Activated CD4-positive, alpha-beta T cell treated with anti-CD3 and anti-CD28 coated beads, Interleukin-2, amount 10 ng/mL, durations not matched to agents 24 days and 14 days (primary cell): ENCODE measurements at places on chromosomes 4 and X. TPM values are rescaled to one million over a fixed set of nuclear protein-coding genes. Genes with fewer than 3 reads are reported as not detected.
A peak's percentile ranks its signal among the peaks of the same experiment; 100 is the strongest.

DNA sequence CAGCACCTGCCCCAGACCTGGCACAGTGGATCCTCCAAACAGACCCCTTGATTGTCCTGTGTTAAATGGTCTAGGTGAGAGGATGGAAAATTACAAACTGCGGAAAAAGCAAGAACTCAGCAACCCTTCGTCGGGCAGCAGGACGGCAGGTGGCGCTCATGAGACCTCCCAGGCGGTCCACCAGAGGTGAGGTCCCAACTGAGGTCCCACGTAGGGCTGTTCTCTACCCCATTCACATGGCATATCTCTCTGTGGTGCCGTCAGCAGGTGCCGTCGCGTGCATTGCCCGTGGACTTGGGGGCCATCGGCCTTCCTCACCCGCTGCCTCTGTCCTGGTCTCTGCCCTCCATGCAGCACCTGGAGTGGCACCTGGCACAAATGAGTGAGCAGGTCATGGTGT, 88.2 kb downstream of the CRMP1 start:
- no peaks in the 10 kb centered on the region for H3K27me3 ChIP-seq
- H3K27ac ChIP-seq: no peak overlapping the region
- H3K36me3 ChIP-seq: no peaks in the 10 kb centered on the region
- H3K4me1 ChIP-seq: no peaks in the 10 kb centered on the region
- no peak for DNase-seq

DNA sequence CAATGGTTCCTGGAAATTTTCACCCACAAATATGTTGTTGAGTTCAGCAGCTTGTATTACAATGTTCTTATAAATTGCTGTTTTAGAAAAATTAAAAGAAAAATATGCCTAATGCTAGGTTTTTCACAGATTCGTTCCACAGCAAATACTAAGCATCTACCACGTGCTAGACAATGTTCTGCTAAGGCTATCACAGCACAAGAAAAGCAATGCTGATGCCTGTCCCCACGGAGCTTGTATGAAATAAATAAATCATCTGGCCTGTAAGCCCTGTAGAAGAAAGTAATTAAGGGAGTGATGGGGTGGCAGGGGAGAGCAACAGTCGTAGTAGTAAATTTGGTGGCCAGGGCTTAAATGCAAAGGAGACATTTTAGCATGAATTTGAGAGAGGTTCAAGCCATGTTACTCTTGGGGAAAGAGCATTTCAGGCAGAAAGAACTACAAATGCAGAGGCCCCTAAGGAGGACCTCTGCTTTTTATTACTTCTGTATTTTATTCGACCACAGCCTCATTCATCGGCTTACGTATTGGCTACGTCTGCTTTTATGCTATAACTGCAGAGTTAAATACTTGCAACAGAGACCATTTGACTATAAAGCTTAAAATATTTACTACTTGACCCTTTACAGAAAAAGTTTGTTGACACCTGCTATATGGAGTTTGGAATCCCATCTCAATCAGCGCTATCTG, 36.3 kb downstream of the ARAP2 start:
- peaks cover 36% of the 10 kb centered on the region for H3K4me1 ChIP-seq
- H3K27me3 ChIP-seq: no peaks in the 10 kb centered on the region
- peaks cover 61% of the 10 kb centered on the region for H3K36me3 ChIP-seq
- H3K4me3 ChIP-seq: peak overlapping the region; percentile 3

GRCh38 chr4:85671120-85671519, 196.2 kb downstream of the ARHGAP24 start:
- no peak overlapping the region for H3K27ac ChIP-seq
- no peaks in the 10 kb centered on the region for H3K4me1 ChIP-seq
- H3K4me3 ChIP-seq: no peak overlapping the region
- no peak for DNase-seq

The AREG gene
- total RNA-seq: 1.4 TPM in 2 replicates

DNA sequence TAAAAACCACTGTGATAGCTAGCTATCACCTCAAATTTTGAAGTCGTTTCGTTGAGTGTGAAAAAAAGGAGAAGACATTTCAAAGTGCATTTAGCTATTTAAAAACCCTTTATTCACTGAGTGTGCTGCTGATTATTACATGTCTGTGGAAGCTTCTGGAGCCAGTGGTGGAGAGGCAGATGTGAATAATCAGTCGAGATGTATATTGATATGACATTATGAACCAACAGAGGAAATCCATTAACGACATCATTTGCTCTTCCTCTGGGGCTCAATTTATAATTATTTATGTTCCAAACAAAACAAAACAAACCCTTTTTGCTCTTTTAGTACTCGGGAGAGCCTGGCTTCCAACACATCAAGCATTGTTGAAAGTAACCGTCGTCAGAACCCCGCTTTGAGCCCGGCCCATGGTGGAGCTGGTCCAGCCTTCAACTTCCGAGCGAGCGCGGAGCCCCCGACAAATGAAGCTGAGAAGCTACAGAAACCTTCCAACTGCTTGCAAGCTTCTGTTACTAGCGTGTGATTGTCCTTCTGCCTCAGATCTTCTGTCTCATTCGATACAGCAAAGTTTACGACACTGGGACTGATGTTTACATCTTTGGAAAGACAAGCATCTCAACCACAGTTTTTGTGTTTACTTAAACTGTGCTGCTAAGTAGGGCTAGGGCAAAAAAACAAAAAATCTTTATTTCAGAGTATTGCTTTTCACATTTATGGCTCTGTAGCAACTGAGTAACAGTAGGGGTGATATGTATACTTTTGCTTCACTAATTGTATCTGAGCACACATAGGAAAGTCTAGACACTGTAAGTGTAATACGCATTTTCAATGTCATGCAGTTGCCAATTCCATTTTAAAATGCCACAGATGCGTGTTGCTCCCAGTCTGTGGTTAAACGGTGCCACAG, 111.9 kb downstream of the STOX2 start:
- H3K36me3 ChIP-seq: no peaks in the 10 kb centered on the region
- H3K4me1 ChIP-seq: peaks cover 5% of the 10 kb centered on the region
- peaks cover 10% of the 10 kb centered on the region for H3K27me3 ChIP-seq
- DNase-seq: no peak

- no peak overlapping the region for H3K27ac ChIP-seq
- H3K36me3 ChIP-seq: peaks cover 3% of the 10 kb centered on the region
- no peak for DNase-seq
- peaks cover 16% of the 10 kb centered on the region for H3K4me1 ChIP-seq
- H3K27me3 ChIP-seq: peaks cover 11% of the 10 kb centered on the region
- no peak overlapping the region for H3K4me3 ChIP-seq
Measured at GRCh38 chr4:37689353-37690095, 3.3 kb upstream of the RELL1 start.

The RPGR gene
- 7.7 and 8.6 TPM in 2 replicates for total RNA-seq

- no peak overlapping the region for H3K27ac ChIP-seq
- H3K36me3 ChIP-seq: peaks cover 60% of the 10 kb centered on the region
- peaks cover 6% of the 10 kb centered on the region for H3K4me1 ChIP-seq
- no peak overlapping the region for H3K4me3 ChIP-seq
- DNase-seq: no peak
Measured at GRCh38 chr4:163515198-163515597, 20.7 kb downstream of the TMA16 start.

- H3K27me3 ChIP-seq: no peaks in the 10 kb centered on the region
- H3K36me3 ChIP-seq: no peaks in the 10 kb centered on the region
- DNase-seq: no peak
- no peak overlapping the region for H3K4me3 ChIP-seq
- no peaks in the 10 kb centered on the region for H3K4me1 ChIP-seq
- H3K27ac ChIP-seq: no peak overlapping the region
Measured at GRCh38 chrX:11214346-11215190, 78.6 kb upstream of the AMELX start.

- no peaks in the 10 kb centered on the region for H3K36me3 ChIP-seq
- no peaks in the 10 kb centered on the region for H3K27me3 ChIP-seq
- no peak overlapping the region for H3K4me3 ChIP-seq
- DNase-seq: no peak
- no peak overlapping the region for H3K27ac ChIP-seq
- no peaks in the 10 kb centered on the region for H3K4me1 ChIP-seq
Measured at GRCh38 chrX:14673764-14674163, 144.4 kb downstream of the GLRA2 start.

The MAGEB17 gene
- total RNA-seq: not detected in 2 replicates

GRCh38 chrX:37638047-37638446, 47.5 kb upstream of the XK start:
- H3K36me3 ChIP-seq: no peaks in the 10 kb centered on the region
- no peaks in the 10 kb centered on the region for H3K4me1 ChIP-seq
- H3K27ac ChIP-seq: no peak overlapping the region
- H3K27me3 ChIP-seq: no peaks in the 10 kb centered on the region
- no peak overlapping the region for H3K4me3 ChIP-seq

DNA sequence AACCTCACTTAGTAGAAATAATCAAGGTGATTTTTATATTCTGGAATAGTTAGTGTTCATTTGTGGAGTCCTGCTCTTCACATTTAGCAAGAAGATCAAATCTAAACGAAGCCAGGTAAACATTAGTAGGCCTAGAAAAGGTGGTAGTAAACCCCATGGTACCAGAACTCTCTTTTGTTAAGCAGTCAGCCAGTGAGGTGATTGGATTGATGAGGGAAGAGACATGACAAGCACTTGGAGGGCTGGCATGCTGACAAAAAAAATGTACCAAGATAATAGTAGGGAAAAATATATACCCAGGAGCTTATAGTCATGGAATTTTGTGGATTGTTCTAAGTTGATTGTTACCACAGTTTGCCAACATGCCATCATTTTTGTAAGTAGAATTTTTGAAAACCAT, 163.8 kb downstream of the BANK1 start:
- H3K4me3 ChIP-seq: no peak overlapping the region
- no peak overlapping the region for H3K27ac ChIP-seq
- no peaks in the 10 kb centered on the region for H3K4me1 ChIP-seq
- H3K36me3 ChIP-seq: no peaks in the 10 kb centered on the region
- no peaks in the 10 kb centered on the region for H3K27me3 ChIP-seq
- DNase-seq: no peak

The TCEAL6 gene
- total RNA-seq: not detected in 2 replicates

The AR gene
- total RNA-seq: 0.05 TPM in 1 of 2 replicates, not detected in the other

The RTL9 gene
- total RNA-seq: not detected in 2 replicates

DNA sequence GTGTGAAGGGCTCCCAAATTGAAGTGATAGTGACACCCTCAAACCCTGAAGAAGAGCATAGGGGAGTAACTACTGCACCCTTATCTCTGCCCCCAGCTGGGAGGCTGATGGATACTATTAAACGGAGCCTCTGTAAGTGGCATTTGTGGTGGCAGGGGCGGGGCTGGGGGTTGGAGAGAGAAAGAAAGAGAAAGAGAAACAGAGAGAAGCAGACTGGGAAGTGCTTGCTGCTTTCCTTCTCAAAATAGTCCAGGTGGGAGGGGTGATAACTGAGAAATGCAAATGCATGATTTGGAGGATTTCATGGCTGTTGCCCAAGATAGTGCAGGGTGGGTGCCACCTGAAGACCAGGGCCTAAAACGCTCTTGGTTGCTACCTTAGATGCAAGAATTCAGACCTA, 253.5 kb upstream of the GATB start:
- H3K27me3 ChIP-seq: peaks cover 4% of the 10 kb centered on the region
- peaks cover 2% of the 10 kb centered on the region for H3K36me3 ChIP-seq
- DNase-seq: peak; percentile 90
- peak overlapping the region; percentile 55 for H3K4me3 ChIP-seq

The RAB41 gene
- not detected in 2 replicates for total RNA-seq

The FGF5 gene
- total RNA-seq: not detected in 2 replicates

DNA sequence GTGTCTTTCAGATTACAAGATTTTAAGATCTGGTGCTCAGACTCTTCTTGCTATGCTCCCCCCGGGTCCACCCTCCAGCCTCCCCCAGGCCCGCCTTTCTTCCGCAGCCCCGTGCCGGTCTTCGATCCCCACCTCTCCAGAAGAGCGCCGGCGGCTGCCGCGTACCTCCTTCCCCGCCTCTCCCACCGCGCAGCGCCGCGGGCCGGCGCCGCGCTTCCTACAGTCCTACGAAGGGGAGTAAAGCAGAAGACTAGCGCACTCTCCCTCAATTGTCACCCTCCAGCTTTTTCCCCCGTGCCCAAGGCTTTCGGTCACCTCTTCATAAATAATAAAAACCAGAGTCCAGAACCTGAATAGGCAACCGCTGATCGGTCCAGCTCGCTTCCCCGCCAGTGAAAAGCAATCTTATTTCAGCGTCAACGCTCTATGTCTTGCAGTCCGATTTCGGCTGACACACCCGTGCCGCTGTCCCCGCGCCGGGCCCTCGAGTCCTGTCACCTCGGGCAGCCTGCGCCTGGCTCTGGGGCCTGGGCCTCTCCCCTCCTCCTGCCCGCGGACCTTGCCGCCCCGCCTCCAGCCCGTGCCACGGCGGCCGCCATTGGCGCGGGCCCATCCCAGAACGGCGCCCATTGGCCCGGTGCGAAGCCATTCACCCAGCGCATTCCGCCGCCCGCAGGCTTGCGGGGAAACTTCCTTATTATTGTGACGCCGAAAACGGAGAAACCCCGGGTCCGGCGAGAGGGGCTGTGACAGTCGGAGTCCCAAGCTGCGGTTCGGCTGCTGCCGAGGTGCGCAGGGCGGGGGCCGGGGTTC, at the start of gene HERC3:
Gene HERC3, plus strand, starts transcription at position 694 of the 813 bp plus-strand sequence. CDS start 13,344 bp downstream, outside the sequence.
- peak; percentile 98 for DNase-seq
- peak within 1 kb of the TSS; percentile 85 for H3K27ac ChIP-seq
- peaks cover 17% of the 10 kb centered on the region for H3K27me3 ChIP-seq
- peak within 1 kb of the TSS; percentile 90 for H3K4me3 ChIP-seq
- peaks cover 13% of the 10 kb centered on the region for H3K36me3 ChIP-seq

- no peak overlapping the region for H3K27ac ChIP-seq
- no peak for DNase-seq
- H3K36me3 ChIP-seq: no peaks in the 10 kb centered on the region
- H3K4me3 ChIP-seq: no peak overlapping the region
- peaks cover 4% of the 10 kb centered on the region for H3K27me3 ChIP-seq
Measured at GRCh38 chr4:84708406-84709135, 125.6 kb downstream of the CDS1 start.

DNA sequence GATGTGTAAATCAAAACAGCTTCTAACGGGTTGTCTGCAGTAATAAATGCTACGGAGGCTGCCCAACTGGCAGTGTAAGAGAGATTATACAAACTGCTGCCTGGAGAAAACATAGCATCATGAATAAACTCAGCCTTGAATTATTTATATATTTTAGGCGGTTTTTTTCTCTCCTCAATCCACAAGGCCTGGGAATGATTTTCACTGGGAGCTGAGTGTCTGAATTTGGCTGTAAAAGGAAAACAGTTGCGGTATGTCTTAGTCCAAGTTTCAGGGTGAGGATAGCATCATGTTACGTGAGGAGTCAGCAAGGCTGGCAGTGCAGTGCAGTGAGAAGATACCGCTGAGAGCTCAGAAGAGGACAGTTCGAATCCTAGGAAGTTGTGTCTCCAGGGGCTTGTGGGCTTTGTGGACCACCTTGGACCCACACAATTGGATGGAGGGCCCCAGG, 291.5 kb upstream of the BOD1L1 start:
- H3K4me3 ChIP-seq: no peak overlapping the region
- H3K36me3 ChIP-seq: no peaks in the 10 kb centered on the region
- no peak overlapping the region for H3K27ac ChIP-seq
- DNase-seq: no peak
- H3K4me1 ChIP-seq: no peaks in the 10 kb centered on the region

DNA sequence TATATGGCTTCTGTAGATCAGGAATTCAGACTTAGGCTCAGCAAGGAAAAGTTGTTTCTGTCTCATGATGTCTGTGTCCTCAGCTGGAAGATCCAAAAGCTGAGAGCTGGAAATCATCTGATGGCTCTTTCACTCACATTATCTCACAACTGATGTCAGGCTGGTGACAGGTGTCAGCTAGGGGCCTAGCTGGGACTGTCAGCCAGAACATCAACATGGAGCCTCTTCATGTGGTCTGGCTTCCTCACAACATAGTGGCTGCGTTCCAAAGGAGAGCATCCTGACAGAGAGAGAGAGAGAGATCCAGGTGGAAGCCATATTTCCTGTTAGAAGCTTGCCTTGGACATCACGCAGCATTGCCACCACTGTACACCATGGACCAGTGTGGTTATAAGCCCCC, 10.6 kb upstream of the INTS6L start:
- no peak for DNase-seq
- no peaks in the 10 kb centered on the region for H3K27me3 ChIP-seq
- no peak overlapping the region for H3K27ac ChIP-seq
- no peaks in the 10 kb centered on the region for H3K4me1 ChIP-seq
- H3K4me3 ChIP-seq: no peak overlapping the region
- no peaks in the 10 kb centered on the region for H3K36me3 ChIP-seq

The HPGD gene
- 1.1 and 1.4 TPM in 2 replicates for total RNA-seq
